ENCODE measurements at places on chromosomes 4 and X.

- DNase-seq = no peak
Measured at GRCh38 chrX:16250296-16250695, 83.0 kb downstream of the MAGEB17 start.

GRCh38 chr4:88985088-88985773 is 71.8 kb downstream of the FAM13A start:
- DNase-seq = no peak

DNA sequence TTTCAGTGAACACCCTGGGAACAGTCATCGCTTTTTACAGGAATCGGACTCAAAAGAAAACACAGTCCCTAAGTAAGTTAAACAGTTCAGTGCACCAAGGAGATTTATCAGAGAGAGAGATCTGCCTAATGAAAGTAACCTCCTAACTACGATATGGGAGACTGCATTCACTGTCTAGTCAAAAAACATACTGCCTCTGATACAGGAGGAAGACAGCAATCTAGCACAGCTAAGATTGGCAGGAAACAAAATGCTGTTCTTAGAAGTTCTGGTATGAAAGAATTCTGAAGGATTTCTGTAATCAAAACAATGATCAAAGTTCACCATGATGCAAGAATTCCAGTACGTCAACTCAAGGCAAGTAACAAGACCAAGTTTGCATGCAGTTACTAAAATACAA is 92.8 kb downstream of the MAML3 start:
- DNase-seq = no peak

DNA sequence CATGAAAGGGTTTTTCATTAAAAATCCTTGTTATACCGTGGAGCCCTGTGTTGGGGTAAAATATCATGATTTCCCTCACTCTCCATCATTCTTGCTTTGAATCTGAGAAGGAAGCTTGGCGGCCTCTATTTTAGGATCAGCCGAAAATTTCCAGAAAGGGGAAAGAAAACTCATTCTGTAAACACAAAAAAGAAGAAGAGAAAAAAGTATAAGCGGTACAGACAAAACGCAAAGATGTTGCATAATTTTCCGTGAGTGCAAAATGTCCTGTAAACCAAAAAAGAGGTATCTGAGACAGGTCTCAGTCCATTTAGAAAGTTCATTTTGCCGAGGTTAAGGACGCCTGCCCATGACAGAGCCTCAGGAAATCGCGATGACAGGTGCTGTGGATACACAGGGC is 5.3 kb downstream of the CSF2RA start:
- no peak for DNase-seq

GRCh38 chr4:182758273-182758672 is 158.9 kb downstream of the DCTD start:
- no peak for DNase-seq

DNA sequence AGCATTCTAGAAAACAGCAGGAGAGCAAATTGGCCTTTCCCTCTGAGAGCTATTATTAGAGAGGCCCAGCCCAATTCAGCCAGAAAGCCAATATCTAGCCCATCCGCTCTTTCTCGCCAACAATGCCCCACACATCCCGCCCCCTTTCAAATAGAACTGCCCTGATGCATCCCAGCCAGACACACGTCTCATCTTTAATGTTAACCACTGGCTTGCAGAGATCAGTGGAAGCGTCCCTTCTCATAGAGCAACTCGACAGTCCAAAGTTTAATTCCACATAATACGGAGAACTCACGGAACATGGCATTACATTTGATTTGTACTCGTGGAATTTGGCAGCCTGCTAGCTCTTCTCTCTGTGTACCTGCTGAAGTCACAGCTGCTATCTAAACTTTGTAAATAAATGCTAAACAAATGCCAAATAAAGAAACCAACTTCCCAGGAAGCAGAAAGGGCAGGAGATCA is 304.4 kb downstream of the DHX15 start:
- DNase-seq = no peak

Measured in stimulated activated CD8-positive, alpha-beta memory T cell treated with anti-CD3 and anti-CD28 coated beads, Interleukin-4, amount 100 ng/mL, for 1 hour (primary cell).